ENCODE measurements at places on chromosomes 2 and 18.
A peak's percentile ranks its signal among the peaks of the same experiment; 100 is the strongest.

- peak; percentile 69 for DNase-seq
These were observed 31.9 kb upstream of the GALNT14 start for GRCh38 chr2:31170071-31170698.

GRCh38 chr2:226868331-226869162 is 32.7 kb downstream of the RHBDD1 start:
- DNase-seq = no peak

GRCh38 chr2:108626995-108627394 is 92.3 kb upstream of the RANBP2 start:
- DNase-seq = no peak

- DNase-seq = peak; percentile 15
These were observed 5.9 kb upstream of the RNF152 start for GRCh38 chr18:61898640-61899101.
